ENCODE measurements at places on chromosomes 2 and 18.

DNA sequence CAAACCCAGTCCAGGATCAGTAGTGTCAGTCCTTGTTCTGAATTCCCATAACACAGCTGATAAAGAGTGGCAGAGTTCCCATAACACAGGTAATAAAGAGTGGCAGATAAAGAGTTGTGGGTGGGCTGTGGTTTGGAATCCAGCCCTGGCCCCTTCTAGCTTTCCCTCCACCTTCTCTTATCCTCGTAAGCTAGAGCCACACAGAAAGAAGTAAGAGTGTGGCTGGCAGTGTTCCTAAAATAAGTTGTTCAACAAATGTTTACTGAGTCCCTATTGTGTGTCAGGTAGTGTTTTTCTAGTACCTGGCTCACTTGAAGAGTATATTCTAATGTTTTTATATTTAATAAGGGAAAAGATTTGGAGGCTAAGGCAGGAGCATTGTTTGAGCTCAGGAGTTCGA, 65.0 kb upstream of the BCL2L11 start:
- no peak for DNase-seq

DNA sequence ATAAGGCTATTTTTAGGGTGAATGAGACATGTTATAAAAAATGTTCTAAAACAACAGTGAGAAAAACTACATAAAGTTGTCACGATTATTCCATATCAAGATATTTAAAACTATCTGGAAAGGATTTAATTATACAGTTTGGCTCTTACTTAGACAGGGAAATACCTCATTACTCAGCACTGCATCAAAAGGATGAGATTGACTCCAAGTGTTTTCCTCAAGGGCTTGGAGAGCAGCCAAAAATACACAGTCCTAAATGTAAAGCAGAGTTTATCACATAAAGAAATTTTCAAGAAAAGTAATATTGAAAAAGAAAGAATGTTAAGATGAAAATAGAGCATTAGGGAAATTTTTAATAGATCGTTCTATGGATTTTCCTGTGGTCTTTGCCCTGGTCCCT, 285.5 kb upstream of the NETO1 start:
- DNase-seq = no peak

- DNase-seq = no peak
These were observed 31.0 kb downstream of the GKN2 start for GRCh38 chr2:68921646-68922045.

DNA sequence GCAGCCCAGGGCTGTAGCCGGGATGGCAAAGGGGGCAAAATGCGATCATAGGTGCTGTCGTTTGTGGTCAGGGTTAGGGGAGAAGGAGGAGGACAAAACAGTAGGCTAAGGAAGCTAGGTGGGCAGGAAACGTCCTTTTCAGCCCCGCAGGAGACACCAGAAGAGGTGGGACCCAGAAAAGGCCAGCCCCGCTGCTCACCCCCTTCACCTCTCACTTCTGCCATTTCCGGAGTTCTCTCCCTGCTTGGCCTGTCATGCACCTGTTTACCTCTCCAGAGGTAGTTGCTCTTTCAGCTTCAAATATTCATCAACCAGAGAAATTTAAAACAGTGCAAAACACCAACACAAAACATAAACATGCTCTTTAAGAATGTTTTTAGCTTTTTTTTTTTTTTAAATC, 849 bp downstream of the AQP4 start:
- DNase-seq = no peak

DNA sequence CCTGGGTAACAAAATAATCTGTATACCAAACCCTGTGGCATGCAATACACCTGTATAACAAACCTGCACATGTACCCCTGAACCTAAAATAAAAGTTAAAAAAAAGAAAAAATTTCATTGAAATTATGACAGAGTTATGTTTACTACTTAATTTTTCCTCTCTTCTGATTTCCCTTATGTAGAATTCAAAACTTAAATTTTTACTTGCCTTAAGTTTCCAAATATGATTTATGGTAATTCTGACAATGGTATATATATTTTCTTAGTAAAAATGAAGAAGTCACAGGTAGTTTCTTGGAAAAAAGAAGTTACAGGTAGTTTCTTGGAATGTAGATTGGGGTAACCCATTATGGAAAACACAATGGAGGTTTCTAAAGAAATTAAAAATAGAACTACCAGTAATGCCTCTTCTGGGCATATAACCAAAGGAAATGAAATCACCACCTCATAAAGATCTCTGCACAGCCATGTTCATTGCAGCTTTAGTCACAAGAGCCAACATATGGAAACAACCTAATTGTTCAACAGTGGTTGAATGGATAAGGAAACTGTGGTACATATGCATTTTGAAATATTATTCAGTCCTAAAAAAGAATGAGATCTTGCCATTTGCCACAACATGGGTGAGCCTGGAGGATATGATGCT, 164.9 kb downstream of the BABAM2 start:
- no peak for DNase-seq

DNA sequence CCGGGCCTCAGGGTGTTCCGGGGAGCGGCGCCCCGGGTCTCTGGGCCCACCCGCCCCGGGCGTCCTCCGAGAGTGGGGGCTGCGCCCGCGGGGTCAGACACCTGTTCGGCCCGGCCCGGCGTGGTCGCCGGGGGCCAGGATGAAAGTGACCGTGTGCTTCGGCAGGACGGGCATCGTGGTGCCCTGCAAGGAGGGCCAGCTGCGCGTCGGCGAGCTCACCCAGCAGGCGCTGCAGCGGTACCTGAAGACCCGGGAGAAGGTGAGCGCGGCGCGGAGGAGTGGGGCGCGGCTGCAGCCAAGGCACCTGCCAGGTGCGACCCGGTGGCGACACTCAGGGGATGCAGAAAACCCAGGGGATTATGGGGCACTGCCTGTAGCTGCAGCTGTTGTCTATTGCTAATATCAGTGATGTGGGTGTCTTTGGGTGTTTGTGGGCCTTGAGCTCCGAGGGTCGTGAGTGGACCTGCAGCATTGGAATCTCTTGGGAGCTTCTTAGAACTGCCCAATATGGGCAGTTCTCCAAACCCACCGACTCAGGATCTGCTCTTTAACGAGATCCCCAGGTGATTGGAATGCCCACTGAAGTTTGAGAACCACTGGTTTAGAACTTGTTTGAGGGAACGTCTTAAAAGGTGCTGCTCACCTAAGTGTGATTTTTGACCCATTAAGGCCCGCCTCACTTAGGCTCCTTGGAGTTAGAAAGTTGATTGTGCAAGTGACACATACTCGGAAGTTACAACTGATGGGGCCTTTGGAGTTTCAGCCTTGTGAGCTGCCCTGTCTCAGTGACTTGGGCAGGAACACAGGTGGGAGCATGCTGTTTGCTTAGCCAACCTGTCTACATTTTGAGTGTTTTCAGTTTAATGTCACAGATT, 823 bp downstream of the PARD3B start:
- peak; percentile 36 for DNase-seq

DNA sequence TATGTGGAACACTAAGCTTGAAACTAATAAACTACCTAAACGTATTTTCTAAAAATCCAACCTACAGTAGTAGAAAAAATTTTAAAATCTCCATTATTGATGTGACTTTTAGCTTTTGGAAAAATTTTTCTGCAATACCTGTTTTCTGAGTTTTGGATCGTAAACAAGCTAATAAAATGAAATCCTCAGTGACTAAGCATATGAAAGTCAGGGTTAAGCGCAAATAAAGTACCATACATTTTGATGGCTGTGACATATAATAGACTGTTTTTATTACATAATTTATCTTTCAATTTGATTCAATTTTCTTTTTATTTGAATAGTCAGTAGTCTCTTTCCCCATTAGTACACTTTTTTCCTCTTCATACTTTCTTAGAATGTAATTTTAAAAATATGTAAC, 683.6 kb downstream of the NUP35 start:
- DNase-seq = no peak

GRCh38 chr2:39127973-39128372, 7.1 kb upstream of the SOS1 start:
- DNase-seq = no peak

GRCh38 chr2:183597841-183598240, 473.6 kb downstream of the NUP35 start:
- DNase-seq = no peak
